ENCODE measurements at places on chromosomes 3 and 15.

DNA sequence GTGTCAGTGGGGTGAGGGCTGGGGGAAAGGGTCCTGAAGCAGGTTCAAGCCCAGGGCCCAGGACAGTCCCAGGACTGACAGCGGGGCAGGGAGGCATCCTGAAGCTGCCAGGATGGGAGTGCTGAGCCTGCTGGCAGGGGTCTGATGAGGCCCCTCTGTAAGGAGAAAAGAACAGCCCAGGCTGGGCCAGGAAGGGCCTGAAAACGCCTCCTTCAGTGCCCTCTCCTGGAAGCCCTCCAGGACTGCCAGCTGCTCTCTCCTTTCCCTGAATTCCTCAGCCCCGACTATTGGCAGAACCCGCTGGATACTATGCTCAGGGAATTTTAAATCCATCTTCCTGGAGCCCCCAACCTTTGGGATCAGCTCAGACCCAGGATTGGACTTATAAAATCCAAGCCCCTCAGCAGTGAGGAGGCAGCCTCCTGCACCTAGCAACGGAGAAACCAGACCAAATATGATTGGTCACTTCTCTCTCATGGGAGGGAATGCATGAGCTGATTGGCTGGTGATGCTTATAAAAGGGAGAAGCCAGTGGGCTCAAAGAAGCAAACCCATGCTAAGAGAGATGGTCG, 203.5 kb upstream of the LINGO1 start:
- no peak for DNase-seq

- no peak for DNase-seq
Measured at GRCh38 chr3:52323526-52324295, 7.6 kb downstream of the DNAH1 start.

GRCh38 chr3:50374363-50375257, 15.3 kb upstream of the TMEM115 start:
- DNase-seq: no peak

- DNase-seq: no peak
Measured at GRCh38 chr3:24566927-24567326, 72.3 kb upstream of the THRB start.

GRCh38 chr15:68028888-68029207, 25.3 kb upstream of the PIAS1 start:
- DNase-seq: no peak
